Activated CD4-positive, alpha-beta T cell treated with anti-CD3 and anti-CD28 coated beads, Interleukin-2, amount 50 U/mL, for 1 hour (primary cell): ENCODE measurements at places on chromosomes 11 and 22.
A peak's percentile ranks its signal among the peaks of the same experiment; 100 is the strongest.

DNA sequence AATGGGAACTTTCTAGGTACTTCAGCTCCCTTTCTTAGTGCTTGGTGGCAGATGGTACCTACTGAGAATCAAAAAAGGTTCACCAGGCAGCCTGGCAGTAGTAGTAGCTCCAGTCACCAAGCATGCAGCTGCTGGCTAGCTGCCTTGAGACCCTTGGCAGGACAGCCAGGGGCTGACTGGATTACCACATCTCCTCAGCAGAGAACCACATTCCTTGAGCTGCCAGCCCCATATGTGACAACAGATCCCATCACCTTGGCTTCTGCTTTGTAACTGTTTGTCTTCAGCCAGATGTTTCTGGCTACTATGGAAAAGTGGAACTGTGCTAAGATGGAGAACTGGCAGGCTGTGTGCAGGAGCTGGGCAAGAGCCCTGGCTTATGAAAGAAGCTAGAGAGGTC is 39.6 kb upstream of the CHRM4 start:
- no peak for DNase-seq

DNA sequence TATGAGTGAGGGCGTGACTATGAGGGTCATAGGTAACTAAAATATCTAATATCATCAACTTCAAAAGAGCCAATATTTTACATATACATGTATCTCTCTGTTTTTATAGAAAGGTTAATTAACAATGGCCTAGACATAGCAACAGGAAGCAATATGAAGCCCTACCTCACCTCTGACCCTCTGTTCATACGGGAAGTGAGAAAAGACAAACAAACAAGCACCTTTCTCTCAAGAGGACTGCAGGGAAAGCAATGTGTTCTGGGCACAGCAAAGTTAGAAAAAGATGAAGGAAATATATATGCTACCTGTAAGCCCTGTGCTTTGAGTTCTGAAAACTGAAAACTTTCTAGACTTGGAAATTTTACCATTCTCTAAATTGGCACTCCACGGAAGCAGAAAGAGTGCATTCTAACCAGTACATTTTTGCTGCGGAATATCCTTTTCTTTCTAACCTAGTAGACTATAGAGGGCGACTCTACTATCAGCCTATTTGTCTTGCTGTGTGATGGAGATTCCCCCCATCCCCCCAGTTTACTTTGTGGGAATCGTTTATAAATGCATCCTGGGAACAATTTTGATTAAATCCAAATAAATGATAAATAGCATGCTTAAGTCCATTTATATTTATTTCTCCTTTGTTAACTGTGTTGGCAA is 830.4 kb upstream of the FAT3 start:
- DNase-seq: no peak

- DNase-seq: peak; percentile 13
These were observed 141.1 kb upstream of the NARS2 start for GRCh38 chr11:78715639-78716311.

GRCh38 chr22:30201945-30202344 is 44.6 kb downstream of the LIF start:
- DNase-seq: no peak

- no peak for DNase-seq
These were observed 22.8 kb downstream of the OTUB1 start for GRCh38 chr11:64008914-64009633.

DNA sequence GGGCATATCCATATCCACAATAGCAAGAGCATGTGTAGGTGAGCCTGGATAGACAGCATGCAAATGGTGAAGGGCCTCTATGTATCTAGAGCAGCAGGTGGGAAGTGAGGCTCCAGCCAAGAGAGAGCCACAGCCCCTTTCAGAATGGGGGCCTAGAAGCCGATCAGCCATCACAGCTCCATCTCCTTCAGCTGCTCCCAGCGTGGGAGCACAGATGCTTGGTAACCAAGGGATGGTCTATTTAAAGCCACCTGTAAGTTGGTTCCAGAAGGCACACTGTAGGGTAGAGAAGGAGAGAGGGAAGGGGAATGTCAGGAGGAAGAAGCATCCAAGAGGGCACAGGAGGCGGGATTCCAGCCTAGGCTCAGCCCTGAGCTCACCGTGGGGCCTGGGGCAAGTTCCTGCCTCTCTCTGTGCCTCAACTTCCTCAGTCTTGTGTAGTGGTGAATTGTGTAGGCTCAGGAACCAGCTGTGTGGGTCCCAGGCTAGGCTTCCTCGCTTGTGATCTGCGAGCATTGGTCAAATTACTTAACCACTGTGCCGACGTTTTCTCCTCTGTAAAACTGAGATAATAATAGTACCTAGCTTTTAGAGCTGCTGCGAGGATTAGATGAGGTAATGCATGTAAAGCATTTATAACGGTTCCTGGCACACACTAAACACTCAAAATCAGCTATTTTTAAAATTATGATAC is 122.9 kb upstream of the NAV2 start:
- DNase-seq: no peak

- no peak for DNase-seq
These were observed 52.1 kb downstream of the LHFPL7 start for GRCh38 chr22:24894220-24894975.

DNA sequence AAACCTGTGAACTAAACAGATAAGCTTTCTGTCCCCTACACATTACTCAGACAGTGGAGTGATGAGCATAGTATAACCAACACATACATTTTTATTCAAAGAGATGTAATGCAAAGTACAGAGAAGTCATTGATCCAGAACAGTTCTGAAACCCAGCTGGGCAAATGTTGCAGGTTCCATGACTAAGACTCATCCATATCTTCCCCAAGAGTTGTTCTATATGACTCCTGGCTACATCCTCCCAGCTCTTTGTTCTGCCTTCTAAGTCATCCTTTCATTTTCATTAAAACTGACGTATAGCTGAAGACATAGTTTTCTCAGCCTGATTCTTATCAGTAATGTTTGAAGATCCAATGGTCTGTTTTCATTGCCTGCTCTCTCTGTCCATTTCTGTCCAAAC is 47.3 kb downstream of the PLAAT5 start:
- DNase-seq: no peak

DNA sequence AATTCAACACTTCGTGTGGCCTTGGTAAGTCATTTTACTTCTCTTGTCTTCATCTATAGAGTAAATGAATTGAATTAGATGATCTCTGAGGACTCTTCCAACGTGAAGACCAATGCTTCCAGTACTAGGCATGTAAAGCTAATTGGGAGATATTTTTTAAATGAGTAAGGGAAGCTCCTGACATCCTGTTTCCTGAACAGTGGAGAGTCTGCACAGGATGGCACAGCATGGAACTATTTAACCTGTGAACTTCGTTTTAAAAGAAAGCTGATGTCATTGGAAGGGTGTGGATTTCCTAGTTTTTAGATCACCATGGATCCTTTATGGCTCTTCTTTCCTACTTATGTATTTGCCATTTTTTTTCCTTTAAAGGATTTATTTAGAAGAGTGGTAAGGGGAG is 48.4 kb upstream of the HSD17B12 start:
- no peak for DNase-seq

GRCh38 chr11:46389450-46390330 is 1.9 kb downstream of the CHRM4 start:
- peak; percentile 33 for DNase-seq

- DNase-seq: no peak
These were observed 6.1 kb upstream of the ASCL3 start for GRCh38 chr11:8948886-8949285.

DNA sequence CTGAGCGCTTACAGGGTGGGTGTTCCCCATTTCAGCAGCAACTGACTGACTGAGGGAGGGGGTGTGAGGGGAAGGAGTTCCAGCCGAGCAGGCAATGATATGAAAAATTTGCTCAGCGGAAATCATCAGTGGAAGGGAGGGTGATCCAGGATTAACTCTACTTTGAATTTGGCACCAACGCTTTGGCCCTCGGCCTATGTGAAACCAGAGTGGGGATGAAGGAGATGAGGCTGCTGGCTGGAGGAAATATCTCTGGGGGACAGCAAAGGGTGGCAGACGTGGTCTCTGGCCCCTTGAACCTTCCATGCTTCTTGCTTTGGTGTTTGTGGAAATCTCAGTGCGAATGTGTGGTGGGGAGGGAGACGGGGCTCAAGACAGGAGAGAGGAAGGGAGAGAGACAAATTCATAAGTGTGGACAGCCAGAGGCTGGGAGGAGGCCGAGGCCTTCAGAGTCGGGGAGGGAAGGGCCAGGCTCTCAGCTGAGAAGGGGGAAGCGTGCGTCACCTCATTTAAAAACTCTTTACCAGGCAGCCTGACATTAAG is 83.6 kb downstream of the FDX1 start:
- no peak for DNase-seq

DNA sequence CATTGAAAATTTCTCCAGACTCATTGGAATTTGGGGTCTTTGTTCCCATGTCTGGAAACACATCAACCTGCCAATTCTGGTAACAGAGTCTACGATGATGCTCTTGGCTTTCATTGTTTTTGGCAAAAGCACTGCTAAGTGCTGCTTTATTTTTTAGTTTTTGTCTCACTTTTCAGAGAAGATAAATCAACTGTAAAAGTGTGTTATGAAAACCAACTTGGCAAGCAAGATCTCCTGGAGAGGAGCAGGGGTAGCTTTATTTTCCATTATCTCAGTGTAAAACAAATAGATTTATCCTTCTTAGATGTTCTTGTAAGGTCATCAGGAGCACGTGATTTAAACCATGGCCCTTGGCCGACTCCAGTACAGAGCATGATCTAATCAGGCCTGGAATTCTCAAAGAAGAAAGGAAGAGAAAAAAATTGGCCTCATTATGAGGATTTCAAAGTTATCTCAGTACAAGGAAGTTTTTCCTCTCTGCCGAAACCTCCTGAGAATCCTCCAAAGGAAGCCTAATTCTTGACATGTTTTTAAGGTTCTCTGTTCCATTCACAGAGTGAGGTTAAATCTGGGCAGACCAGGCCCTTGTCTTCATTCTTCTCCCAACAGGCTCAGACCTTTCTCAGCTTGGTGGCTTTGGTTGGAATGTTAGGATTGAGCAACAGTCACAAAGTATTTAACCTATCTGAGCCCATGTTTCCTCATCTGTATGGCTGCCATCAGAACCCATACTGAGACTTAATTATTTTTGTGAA is 16.4 kb upstream of the PAMR1 start:
- DNase-seq: no peak

GRCh38 chr11:123159183-123159857 is 35.7 kb downstream of the CLMP start:
- DNase-seq: no peak

DNA sequence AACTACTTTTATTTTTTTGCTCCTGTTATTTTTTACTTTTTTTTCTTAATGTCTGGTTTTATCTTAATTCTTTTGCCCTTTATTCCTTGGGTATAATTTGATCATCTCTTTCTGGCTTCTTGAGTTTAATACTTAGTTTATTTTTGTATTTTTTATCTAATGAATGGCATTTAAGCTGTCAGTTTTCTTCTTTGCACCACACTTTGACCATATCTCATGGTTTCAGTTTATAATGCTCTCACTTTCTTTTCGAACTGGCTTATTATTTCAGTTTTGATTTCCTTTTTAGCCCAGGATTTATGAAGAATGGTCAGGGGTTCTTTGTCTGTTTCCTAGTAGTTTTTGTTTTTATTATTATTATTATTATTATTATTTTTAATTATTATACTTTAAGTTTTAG is 48.3 kb downstream of the QSER1 start:
- DNase-seq: no peak

DNA sequence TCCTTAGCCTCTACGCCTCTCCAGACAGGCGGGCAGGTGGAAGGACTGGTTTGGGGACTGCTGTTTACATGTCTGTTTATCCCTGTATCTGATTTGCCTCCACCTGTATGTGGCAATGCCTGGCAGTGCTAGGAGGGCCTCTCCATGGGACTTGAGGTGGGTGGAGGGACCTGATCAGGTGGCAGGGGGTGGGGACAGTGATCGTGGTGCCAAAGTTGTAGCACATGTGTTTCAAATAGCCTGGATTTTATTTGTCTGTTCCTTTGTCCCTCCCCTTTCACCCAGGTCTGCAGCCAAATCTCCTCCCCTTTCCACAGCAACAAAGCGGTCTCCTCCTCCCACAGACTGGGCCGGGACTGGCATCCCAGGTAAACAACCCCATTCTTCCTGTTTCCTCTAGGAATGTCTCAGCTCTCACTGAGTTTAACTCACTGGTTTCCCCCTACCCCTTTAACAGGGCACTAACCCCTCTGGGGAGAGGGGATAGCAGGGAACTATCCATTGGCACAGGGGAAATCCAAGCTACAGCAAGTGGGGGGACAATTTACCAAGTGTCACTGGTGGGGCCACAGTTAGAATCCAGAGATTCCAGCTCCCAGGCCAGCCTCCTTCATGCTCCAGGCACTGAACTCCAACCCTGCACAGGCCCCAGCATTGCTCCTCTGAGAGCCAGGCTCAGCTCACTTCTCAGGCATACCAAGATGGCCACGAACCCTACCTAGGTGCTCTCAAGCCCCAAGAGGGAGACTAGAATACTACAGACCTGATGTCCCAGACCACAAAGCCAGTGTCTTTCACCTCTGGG is 22.9 kb upstream of the TLCD5 start:
- no peak for DNase-seq

- DNase-seq: peak; percentile 29
These were observed 7.4 kb upstream of the PMM1 start for GRCh38 chr22:41596776-41597634.

DNA sequence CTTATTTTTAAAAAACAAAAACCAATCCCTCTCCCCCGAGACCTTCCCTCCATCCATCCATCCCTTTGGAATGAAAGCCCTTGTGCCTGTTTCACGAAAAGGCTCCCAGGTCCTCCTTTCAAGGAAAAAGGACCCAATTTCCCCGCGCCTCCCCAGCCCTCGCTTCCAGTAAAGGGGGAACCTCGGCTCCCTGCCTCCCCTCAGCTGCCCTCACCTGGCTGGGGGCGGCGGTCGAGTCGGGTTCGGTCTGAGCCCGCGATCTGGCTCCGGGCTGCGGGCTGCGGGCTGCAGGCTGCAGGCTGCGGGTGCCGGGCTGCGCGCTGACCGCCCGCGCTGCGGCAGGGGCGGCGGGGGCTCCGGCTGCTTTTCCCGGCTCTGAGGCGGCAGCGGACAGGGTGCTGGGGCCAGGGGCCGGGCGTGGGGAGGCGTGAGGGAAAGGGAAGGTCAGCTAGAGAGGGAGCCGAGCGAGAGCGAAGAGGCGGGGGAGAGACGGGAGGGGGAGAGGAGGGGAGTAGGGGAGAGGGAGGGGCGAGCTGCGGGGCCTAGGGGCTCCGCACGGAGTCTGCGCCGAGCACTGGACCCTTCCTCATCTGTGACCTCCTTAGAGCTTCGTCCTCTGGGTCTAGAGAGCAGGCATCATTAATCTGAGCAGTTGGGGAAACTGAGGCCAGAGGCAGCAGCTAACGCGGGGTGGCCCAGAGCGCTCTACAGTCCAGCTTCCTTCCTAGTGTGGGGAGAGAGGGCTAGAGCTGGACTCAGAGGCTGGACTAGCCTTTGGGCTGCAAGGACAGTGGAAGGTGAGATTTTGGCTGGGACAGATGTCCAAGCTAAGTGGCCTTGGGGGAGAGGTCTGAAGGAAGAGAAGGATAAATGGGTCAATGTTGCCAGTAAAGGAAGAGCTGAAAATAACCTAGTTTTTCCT is at the start of gene C1QTNF4:
Gene C1QTNF4, minus strand, starts transcription at position 478 of the 922 bp plus-strand sequence. CDS start 3,601 bp downstream, outside the sequence.
- no peak for DNase-seq

GRCh38 chr22:47303161-47303890 is 540.9 kb downstream of the TBC1D22A start:
- DNase-seq: no peak

GRCh38 chr11:33360642-33361041 is 103.5 kb downstream of the HIPK3 start:
- DNase-seq: no peak

DNA sequence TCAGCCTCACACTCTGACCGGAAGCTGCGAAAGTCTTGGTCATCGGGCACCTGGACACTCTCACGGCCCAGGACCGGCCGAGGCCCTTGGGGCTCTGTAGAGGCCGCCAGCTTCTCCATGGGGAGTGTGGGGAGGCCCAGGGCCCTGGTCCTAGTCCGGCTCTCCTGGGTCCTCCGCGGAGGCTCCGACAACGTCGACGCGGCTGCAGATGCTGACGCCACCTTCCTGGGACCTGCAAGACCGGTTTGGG is 12.9 kb downstream of the STARD10 start:
- DNase-seq: no peak
